Right cardiac atrium (tissue), 5 donors: ENCODE measurements at places on chromosomes 4 and X. TPM values are rescaled to one million over a fixed set of nuclear protein-coding genes. Genes with fewer than 3 reads are reported as not detected.

The MTTP gene
- total RNA-seq, result 1.3 TPM

The CLNK gene
- total RNA-seq, result not detected

The RIBC1 gene
- 0.94 TPM for total RNA-seq

The PABPC5 gene
- 3.9 TPM for total RNA-seq

The KIT gene
- total RNA-seq, result 0.66 TPM

The ZFX gene
- total RNA-seq, result 36.0 TPM

The VCX gene
- total RNA-seq, result not detected

The NKAP gene
- 5.5 TPM for total RNA-seq

The CYLC1 gene
- not detected for total RNA-seq

The SCML1 gene
- total RNA-seq, result 9.1 TPM

The GLUD2 gene
- 1.2 TPM for total RNA-seq

DNA sequence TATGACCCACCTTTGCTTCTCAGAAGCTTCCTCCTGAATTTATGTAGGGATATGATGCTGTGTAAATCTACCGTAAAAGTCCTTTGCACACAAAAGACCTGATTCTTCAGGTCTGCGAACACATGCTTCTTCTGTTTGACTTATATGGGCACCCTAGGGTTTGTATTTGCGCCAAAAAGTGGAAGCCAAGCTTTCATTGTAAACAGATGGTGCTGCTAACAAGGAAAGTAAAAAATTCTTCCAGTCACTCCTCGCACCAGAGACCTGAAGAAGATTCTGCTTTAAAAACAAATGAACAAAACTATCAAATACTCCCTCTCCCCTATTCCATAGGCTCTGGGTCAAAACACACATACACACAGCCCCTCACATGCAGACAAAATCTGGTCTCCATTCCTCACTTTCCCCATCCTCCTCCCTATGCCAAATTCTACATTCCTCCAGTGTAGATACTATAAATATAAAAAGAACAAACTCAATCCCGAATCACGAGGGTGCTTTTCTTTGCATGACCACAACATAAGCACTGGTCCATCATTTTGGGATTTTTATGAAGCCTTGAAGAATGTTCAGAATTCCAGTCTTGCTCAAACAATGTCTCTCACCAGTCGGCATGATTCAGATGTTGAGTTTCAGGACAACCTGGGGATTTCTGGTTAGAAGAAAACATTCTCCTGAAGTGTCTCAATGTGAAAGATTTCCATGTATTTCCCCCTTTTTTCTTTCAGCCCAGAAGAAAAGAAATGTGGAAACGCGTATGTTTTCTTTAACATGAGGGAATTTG lies 125.1 kb downstream of the PALLD start:
- no peak for DNase-seq

- DNase-seq, result peak; percentile 33
Observed at GRCh38 chr4:53748328-53748772, 157.1 kb upstream of the LNX1 start.

DNA sequence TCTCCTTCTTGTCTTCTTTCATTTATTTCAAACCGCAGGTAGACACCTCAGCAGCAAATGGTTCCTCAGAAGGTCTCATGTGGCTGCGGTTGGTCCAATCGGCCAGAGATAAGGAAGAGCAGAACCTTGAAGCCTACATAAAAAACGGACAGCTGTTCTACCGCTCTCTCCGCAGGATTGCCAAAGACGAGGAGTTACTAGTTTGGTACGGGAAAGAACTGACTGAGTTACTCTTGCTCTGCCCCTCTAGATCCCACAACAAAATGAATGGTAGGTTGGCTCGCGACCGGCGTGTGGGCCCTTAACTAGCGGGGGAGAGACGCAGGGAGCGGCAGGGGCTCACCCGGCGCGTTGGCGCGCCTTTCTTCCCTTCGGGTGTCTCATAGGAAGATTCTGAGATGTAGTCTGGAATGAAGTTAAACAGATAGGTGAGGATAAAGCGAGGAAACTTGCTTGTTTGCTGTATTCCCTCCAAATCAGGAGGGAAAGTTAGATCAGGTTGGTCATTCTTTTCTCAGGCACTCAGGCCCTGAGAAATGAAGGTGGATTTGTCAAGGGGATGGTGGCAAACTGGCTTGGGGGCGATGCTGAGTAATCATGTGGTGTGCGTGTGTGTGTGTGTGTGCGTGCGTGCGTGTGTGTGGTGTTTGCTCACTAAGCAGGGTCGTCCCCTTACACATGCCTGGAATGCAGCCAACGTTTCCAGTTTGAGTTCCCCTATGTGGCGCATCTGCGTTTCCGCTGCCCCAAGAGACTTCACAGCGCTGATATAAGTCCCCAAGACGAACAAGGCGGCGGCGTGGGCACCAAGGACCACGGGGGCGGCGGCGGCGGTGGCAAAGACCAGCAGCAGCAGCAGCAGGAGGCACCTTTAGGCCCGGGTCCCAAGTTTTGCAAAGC lies 4.2 kb downstream of the PRDM8 start:
- DNase-seq, result peak; percentile 50

DNA sequence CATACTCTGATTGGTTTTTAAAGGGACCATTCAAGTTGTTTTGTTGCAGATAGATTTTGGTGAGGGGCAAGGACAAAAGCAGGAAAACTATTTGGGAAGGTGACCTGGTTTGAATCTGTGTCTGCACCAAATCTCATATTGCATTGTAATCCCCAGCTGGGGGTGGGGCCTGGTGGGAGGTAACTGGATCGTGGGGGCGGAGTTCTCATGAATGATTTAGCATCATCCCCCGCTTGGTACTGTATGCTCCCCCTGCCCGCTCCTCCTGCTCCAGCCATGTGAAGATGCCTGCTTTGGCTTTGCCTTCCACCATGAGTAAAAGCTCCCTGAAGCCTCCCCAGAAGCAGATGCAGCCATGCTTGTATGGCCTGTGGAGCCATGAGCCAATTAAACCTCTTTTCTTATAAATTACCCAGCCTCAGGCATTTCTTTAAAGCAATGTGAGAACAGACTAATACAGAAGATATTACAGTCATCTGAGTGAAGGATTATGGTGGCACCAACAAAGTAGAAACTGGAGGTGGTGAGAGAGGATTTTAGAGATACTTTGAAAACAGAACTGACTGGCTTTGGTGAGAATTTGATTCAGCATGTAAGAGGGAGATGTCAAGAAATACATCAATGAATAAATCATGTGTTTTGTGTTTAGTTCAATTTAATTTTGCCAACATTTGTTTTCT lies 14.4 kb downstream of the IL21 start:
- no peak for DNase-seq

DNA sequence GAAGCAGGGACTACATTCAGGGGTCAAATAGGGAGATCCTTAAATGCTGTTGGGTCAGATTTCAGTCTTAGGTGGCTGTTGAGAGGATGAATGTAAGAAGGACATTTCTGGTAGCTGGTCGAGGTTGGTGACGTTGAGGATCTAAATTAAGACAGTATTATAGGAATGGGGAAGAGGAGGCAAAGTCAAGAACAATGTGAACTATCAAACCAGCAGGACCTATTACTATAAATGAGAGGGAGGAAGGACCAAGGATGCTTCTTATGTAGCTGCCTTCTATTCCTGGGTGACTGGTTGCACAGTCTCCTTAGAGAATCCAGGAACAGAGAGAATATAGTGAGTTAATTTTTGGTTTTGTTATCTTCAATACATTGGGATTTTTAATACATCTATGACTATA lies 118.5 kb upstream of the BMPR1B start:
- DNase-seq, result no peak

- DNase-seq, result no peak
Observed at GRCh38 chrX:141668371-141668770, 30.2 kb downstream of the SPANXD start.

- DNase-seq, result peak; percentile 45
Observed at GRCh38 chrX:20412871-20413486, 146.3 kb upstream of the RPS6KA3 start.

- no peak for DNase-seq
Observed at GRCh38 chr4:77418333-77418732, 187.3 kb upstream of the CXCL13 start.

- no peak for DNase-seq
Observed at GRCh38 chrX:23578079-23578478, 89.2 kb upstream of the PRDX4 start.
